ENCODE measurements at places on chromosomes 6 and 20. TPM values are rescaled to one million over a fixed set of nuclear protein-coding genes. Genes with fewer than 3 reads are reported as not detected.

GRCh38 chr20:7540018-7540417, 400.2 kb downstream of the HAO1 start:
- H3K36me3 ChIP-seq, result no peaks in the 10 kb centered on the region
- DNase-seq, result no peak
- no peak overlapping the region for H3K27ac ChIP-seq
- H3K27me3 ChIP-seq, result no peaks in the 10 kb centered on the region

DNA sequence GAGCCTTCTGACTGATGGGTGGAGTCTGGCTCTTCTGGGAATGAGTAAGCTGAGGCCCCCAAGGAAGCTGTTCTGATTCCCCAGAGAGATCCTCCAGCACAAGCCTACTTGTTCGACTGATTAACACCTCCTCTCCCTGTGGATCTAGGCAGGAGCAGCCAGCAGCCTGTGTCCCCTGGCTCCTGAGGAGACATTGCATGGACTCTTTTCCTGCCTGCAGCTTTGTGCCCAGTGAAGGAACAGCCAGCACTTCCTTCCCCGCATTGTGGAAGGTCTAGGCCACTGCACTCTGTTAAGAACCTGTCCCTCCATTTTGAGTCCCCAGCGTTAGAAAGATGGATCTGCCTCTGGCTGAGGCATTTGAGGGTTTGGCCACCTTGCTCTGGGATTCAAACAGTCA, 29.1 kb downstream of the LRFN2 start:
- peaks cover 5% of the 10 kb centered on the region for H3K4me1 ChIP-seq
- no peak for DNase-seq
- H3K27me3 ChIP-seq, result no peaks in the 10 kb centered on the region
- no peaks in the 10 kb centered on the region for H3K36me3 ChIP-seq

DNA sequence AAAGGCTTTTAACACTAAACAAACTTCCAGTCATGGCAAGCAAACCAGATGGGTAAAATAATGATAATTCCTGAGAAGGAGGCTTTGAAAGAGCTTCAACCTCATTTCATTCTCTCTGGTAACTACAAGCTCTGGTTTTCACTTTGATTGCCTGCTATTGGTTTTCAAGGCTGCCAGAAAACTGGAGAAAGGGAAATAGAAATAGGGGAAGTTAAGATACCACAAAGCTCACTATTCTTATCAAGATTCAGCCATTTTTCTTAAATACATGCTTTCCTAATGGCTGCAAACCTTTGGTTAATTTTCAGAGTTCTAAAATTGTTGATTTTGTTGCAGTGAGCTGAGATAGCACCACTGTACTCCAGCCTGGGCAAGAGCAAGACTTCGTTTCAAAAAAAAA, 42.5 kb upstream of the NELFCD start:
- no peak overlapping the region for H3K27ac ChIP-seq
- DNase-seq, result no peak

GRCh38 chr6:48426636-48427035, 315.6 kb upstream of the PTCHD4 start:
- peaks cover 8% of the 10 kb centered on the region for H3K36me3 ChIP-seq
- no peaks in the 10 kb centered on the region for H3K27me3 ChIP-seq
- no peaks in the 10 kb centered on the region for H3K4me1 ChIP-seq
- H3K27ac ChIP-seq, result no peak overlapping the region

The GHRH gene
- 0.68 TPM for total RNA-seq

The GPR6 gene
- 0.20 TPM for total RNA-seq

All from H9 (cell line).